Activated T-cell treated with anti-CD3 and anti-CD28 coated beads, Interleukin-2, amount 50 U/mL, for 24 hours (primary cell): ENCODE measurements at places on chromosomes 1 and 21.

DNA sequence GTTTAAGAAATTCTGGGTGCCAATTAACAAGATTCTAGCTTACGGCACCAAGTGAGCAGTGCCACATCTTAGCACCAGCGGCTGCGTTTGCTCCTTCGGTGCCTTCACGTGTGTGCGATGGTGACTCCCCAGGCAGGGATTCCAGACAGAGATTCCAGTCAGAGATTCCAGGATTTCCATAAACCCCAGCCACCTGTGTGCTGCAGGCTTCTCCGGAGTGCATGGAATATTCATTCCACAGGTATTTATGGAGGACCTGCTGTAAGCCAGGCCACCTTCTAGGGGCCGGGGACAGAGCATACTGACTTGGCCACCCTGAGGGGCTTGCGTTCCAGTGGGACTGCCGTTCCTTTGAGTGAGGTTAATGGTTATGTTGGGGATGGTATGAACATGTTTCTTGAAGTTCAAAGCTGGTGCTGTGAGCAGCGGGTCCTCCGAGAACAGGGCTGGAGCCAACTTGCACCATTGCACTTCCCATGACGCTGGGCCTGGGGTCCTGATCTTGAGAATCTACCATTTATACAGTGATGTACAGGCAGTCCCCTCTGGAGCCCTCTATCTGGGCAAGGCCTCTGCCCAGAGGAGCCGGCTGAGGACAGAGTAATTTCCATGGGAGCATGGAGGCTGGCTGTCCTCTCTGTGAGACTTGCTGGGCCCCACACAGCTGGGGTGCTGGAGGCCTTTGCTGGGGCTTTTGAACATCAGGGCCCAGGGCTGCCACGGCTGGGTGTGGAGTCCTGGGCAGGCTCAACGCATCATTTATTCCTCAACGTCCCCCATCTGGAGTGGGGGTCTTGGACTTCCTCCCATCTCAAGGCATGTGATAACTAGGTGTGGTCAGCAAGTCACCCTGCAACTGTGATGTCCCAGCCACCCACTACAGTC is 58.8 kb upstream of the AJAP1 start:
- no peak for DNase-seq

DNA sequence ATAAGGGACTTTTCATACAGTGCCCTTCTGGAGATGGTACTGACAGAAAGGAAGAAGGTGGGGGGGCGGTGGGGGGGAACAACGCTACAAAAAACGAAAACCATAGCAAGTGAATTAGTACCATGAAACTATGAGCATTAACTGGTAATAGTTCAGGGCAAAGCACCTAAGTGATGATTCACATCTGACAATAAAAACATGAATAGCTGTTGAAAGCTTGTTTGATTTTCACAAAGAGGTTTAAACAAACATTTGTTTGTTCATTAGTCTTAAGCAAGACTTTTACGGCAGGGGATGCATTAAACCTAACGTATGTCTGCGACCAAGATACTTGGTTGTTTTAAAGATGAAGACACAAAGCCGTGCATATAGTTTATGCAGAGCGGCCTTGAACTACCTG is 177.5 kb downstream of the LMO4 start:
- no peak for DNase-seq

- no peak for DNase-seq
Observed at GRCh38 chr1:97192872-97193572, 471.4 kb downstream of the PTBP2 start.

DNA sequence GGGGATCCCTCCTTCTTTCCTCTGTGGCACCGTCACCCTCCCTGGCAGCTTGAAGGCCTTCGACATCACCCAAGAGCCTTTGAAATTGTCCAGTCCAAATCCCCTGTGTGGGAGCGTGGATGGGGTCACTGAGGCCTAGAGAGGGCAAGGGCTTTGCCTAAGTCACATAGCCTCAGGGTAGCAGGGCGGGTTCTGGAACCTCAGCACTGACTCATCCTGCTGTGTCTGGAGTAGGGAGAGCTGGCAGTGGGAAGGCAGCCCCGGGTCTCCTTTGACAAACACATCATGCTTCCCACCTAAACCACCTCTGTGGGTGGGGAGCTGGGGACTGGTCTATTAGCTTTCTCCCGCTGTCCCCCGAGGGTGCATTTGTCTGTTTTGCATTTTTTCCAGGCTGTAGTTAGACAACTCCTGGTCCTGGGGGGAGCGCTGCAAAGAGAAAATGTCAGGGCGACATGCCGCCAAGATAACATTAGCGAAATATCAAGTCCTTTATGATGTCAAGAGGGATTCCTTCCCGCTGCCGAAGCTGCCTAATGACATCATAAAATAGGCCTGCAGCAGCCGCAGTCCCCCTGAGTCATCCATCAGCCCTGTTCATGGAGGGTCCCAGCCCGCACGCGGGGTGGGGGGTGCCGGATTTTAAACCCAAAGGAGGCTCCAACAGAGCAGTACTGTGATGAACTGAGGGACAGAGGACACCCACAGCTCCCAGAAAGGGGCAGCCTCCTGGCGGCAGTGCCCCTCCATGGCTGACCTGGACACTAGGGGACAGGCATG is 77.0 kb upstream of the POU3F1 start:
- no peak for DNase-seq

GRCh38 chr1:58783090-58783992 is 506 bp downstream of the JUN start:
- DNase-seq: no peak

GRCh38 chr1:111127923-111128643 is 11.8 kb downstream of the DRAM2 start:
- no peak for DNase-seq

- DNase-seq: no peak
Observed at GRCh38 chr1:97488530-97488929, 432.3 kb downstream of the DPYD start.

- no peak for DNase-seq
Observed at GRCh38 chr1:182391028-182391361, 595 bp downstream of the GLUL start.

DNA sequence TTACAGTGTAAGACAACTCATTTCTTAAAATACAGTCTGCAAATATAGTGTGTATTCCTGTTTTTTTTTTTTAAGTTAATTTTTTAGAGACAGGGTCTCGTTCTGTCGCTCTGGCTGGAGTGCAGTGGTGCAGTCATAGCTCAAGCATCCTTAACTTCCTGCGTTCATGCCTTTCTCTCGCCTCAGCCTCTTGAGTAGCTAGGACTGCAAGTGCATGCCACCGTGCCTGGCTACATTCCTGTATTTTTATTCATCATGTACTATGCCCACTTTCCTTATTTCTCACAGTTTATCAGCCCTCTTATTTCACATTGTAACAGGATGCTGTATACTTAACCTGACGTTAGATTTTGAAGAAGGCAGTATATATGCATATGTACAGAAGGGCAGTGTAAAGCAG is 26.7 kb downstream of the MIER1 start:
- no peak for DNase-seq

- DNase-seq: no peak
Observed at GRCh38 chr1:224780736-224781135, 148.7 kb upstream of the DNAH14 start.

GRCh38 chr1:246730839-246731238 is 6.6 kb downstream of the SCCPDH start:
- no peak for DNase-seq

- DNase-seq: no peak
Observed at GRCh38 chr1:184082541-184083415, 31.2 kb downstream of the TSEN15 start.

DNA sequence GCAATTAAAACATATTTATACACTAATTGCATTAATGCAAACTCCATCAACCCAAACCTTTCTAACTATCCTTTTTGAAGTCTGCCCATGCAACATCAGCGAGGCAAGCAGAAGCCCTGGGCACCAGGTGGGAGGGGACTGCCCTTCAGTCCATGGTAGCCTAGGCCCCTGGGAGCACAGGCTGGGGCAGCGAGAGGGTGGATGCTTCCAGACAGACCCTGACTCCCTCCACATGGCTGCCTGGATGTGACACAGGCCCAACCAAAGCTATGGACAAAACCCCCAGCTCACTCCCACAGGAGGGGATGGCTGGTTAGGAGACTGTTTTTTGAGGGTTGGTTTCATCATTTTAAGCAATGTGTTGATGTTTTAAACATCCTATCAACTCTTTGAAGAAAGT is 17.8 kb upstream of the LRRC47 start:
- DNase-seq: no peak

- peak; percentile 17 for DNase-seq
Observed at GRCh38 chr1:53550201-53550741, 91.1 kb downstream of the DMRTB1 start.

- no peak for DNase-seq
Observed at GRCh38 chr1:161838362-161838761, 72.2 kb downstream of the ATF6 start.

- no peak for DNase-seq
Observed at GRCh38 chr1:48878191-48878940, 101.7 kb upstream of the BEND5 start.

- DNase-seq: no peak
Observed at GRCh38 chr1:94101613-94102525, 19.1 kb downstream of the ABCA4 start.

DNA sequence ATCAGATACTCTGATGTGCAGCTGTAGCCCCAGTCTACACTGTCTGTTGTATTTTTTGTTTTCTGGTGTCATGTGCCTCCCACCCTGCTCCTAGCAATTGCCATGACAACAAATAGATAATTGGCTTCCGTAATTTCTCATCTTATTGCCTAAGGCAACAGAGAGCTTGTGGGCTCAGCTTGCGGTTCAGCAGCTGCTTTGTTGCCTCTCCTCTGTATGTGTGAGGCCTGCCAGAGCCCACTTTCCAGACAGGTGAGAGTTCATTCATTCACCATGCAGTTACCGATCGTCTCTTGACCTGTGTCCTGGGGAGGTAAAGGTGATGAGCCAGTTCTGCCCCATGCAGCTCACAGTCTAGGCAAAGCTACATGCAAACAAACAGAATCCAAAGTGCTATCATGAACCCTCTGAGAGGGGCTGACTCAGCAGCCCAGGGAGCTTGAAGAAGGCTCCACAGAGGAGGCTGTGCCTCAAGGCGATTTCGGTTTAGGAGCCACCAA is 11.9 kb downstream of the LGALS8 start:
- no peak for DNase-seq

DNA sequence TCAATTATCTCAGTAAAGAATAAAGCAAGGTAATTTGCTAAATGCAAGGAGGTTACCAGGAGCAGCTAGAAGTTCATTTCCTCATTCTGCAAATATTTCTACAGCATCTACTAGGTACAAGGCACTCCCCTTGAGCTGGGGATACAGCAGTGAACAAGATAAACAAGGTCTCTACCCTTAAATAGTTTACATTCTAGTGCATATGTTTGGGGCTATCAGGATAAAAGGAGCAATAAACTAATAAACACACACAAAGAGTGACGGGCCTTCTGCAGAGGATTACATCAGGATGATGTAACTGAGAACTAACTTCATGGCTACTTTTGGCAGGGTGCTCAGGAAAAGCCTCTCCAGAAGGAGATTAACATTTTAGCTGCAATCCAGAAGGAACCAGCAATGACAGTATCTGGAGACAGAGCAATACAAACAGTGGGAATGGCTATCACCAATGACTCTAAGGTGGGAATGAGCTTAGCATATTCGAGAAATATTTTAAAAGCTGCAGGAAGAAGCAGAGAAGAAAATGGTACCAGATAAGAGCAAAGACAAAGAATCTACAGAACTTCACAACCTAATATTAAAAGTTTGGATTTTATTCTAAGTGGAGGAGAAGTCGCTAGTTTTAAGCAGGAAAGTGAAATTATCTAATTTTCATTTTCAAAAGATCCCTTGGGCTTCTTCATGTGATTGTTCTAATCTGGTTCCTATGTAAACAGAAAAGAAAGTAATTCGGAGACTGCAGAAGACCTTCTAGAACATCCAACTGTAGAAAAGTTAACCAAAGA is 25.8 kb downstream of the TP53BP2 start:
- DNase-seq: no peak

DNA sequence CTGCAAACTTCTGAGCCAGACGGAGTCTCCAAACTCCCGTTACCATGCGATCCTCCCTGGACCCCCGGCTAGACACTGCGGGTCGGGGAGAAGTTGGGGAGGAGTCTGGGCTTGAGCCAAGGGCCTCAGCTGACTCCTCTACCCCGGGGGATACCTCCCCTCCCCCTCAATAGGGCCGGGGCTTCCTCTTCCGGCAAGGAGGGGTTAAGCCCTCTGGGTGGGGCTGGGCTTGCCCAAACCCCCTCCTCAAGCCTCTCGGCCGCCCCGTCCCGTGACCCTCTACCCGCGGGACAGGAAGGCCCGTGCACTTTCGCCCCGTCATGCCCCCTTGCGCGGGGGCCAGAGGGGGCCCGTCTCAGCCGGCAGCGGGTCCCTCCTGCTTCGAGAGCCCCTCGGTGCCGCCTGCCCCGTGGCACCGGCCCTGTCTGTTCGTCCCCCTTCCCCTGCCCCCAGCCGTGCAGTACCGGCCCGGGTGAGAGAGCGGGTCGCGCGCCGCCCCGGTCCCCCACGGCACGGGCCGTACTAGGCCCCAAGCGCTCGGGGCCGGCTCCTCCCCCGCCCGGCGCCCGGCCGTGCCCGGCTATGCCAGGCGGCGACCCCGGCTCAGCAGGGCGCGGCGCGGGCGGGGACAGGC is 652 bp downstream of the ARL8A start:
- DNase-seq: peak; percentile 69

GRCh38 chr1:22350171-22350923 is 101.3 kb upstream of the ZBTB40 start:
- no peak for DNase-seq

GRCh38 chr1:7366286-7366954 is 404.7 kb upstream of the VAMP3 start:
- DNase-seq: no peak

DNA sequence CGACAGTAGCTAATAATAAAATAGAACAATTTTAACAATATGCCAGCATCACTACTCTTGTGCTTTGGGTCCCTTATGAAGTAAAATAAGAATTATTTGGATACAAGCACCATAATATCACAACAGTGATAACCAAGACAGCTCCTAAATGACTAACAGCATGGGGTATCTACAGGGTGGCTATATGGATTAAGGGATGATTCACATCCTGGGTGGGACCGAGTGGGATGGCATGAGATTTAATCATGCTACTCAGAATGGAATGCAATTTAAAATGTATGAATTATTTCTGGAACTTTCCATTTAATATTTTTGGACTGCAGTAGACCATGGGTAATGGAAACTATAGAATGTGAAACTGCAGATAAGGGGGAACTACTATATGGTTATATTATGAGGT is 28.1 kb upstream of the B3GALNT2 start:
- DNase-seq: no peak

DNA sequence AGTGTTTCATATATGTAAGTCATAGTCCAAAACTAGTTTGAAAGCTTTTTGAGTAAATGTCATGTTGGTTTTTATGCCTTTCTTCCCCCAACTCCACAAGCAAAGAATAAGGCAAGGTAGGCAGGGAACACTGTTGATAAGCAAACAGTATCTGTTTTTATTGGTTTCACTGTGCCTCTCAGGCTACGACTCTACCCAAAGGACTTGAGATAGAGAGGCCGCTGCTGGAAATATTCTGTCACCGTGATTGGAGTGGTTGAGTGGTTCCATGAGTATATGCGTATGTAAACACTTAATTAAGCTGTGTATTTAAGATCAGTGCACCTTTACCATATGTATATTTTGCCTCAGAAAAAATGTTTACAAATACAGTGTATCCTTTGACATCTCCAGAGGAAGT is 138.1 kb upstream of the KIF26B start:
- no peak for DNase-seq
